Thyroid gland (tissue), 4 donors: ENCODE measurements at places on chromosomes 2 and 18. TPM values are rescaled to one million over a fixed set of nuclear protein-coding genes. Genes with fewer than 3 reads are reported as not detected.
A peak's percentile ranks its signal among the peaks of the same experiment; 100 is the strongest.

The INHA gene
- total RNA-seq, result not detected

DNA sequence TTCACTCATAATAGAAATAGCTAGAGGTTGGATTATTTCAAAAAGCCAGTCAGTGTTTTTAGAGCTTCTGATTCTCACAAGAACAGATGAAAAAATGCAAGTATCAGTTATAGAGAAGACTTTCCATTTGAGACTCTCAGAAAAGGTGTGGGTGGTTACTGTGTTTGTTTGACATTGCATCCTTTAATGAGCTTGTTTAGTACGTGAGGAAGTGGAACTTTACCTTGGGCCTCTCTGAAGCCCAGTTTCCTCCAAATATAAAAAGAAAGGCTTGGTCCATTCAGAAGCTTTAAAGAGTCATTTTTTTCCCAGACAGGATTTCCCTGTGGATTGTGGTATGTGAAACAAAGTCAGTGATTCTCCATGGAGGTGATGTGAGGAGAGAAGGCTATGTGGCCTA lies 89.9 kb upstream of the RANBP2 start:
- DNase-seq, result no peak

DNA sequence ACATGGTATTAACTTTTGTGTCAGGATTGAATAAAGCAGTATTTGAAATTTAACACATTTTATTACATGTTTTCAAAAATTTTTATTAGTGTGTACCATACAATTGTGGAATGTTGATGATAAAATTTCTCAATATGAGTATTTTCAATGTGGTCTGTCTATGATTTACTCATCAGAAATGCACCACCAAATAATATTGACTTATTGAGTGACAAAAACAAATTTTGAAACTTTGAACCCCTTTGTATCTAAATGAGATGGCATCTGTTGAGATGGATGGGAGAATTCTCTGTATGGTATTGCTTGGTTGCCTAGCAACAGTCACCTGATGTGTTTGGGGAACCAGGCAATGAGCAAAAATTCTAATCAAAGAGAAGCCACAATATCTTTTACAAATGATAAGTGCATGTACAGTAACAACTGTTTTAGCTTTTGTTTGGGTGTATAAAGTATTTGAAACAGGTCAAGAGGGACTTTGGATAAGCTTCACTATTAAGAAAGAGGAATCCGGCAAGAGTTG lies 400.1 kb downstream of the CCDC85A start:
- DNase-seq, result no peak

The TTC31 gene
- 23.9 TPM for total RNA-seq

DNA sequence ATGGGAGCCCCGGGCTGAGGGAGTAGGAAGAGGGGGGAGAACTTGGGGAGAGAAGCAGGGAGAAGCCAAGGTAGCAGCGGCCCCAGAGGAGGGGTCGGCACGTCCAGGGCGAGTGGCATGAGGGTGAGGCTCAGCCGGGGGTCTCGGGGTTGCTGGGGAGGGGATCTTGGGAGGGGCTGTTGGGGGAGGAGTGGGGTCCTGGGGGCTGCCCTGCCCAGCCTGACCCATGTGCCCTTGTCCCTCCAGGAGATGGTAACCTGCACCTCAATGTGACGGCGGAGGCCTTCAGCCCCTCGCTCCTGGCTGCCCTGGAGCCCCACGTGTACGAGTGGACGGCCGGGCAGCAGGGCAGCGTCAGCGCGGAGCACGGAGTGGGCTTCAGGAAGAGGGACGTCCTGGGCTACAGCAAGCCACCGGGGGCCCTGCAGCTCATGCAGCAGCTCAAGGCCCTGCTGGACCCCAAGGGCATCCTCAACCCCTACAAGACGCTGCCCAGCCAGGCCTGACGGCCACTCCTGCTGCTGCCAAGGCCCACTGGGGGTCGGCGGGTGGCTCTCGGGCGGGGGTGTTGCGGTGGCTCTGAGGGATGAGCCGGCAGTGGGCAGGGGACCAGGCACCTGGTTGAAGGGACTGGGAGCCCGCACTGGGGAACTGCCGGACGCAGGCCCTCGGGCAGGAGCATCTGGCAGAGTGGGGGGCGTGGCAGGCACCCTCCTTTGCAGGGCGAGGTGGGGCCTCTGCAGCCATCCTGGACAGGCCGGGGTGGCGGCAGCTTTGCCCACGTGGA lies 9.0 kb upstream of the GAL3ST2 start:
- DNase-seq, result no peak

The DNAJC5G gene
- total RNA-seq, result 2.1 TPM

DNA sequence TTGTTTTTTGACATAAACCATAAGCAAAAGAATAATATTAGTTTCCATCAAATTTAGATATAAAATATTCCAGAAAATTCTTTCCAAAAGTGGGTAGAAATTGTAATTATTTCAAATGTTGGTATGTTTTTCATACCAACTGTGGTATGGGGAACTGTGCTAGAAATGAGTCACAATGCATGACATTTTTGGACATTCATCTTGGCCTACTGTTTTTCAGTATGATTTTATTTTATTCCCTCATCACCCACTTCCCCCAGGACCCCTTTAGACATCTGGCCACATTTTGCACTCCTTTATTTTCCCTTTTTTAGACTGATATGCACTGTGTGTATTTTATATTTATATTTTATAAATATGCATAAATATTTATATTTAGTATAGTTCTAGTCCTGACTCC lies 97.1 kb downstream of the DPP4 start:
- no peak for DNase-seq

DNA sequence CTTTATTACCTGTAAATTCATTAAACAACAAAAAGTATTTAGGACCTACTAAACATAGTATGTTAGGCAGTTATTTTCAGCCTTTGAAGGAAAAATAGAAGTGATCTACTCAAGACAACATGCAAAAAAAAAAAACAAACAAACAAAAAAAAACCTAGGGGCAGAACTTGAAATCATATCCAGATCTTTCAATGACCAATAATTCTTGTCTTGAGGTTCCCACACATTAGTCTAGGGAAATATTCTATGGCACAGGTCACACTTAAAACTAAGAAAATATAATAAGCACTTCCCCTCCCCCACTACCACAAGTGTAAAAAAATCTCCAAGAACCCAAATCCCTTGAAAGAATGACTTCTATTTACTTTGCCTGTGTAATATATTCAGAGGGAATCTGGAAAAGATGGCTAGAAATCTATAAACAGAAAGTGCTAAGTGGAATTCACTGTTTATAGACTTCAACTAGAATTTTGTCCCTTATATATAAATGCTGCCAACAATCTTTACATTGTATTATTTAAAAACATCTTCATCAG lies 3.5 kb downstream of the PELI1 start:
- no peak for DNase-seq

DNA sequence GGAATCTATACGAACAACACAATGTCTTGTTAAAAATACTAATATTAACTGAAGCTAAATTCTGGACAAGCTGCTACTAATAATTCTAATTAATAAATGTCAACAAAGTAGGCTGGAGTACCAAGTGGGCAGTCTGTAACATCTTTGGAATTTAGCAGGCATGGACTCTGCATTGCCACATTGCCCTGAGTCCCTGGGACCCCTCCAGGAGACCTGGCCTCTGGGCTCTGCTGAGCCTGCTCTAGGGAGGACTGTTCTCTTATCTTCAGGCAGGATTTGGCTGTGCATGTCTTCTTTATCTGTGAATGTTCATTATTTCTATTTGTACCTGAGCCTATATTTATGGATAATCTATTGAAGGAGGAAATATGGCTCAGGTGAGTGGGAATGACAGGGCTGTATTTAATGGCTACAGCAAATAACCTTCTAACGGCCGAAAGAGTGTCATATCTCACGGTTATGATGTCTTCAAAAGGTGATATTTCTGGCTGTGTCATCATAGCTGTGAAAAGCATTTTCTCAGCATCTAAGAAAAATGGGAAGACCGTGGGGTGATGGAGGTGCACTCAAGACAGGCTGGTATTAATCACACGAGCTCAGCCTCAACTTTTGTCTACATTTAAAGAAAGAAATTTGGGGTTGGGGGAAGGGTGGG lies 28.6 kb upstream of the SETBP1 start:
- no peak for DNase-seq

The BMP10 gene
- total RNA-seq, result not detected

DNA sequence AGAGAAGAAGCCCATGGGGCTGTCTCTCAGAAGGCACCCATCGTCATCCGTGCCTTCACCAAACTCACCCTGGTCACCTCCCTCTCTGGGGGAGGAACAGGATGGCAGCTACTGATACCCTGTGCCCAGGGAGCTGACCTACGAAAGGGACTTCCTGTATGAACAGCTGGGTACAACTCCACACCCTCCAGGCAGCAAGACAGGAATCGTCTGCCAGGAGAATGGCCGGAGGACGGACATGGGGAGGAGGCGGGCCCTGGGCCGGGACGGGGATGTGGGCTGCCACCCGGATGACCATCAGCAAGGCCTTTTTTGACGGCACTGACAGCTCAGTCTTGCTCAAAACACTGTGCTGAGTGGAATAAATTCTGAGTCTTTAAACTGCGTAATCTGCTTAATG lies 243.6 kb downstream of the HDAC4 start:
- no peak for DNase-seq

DNA sequence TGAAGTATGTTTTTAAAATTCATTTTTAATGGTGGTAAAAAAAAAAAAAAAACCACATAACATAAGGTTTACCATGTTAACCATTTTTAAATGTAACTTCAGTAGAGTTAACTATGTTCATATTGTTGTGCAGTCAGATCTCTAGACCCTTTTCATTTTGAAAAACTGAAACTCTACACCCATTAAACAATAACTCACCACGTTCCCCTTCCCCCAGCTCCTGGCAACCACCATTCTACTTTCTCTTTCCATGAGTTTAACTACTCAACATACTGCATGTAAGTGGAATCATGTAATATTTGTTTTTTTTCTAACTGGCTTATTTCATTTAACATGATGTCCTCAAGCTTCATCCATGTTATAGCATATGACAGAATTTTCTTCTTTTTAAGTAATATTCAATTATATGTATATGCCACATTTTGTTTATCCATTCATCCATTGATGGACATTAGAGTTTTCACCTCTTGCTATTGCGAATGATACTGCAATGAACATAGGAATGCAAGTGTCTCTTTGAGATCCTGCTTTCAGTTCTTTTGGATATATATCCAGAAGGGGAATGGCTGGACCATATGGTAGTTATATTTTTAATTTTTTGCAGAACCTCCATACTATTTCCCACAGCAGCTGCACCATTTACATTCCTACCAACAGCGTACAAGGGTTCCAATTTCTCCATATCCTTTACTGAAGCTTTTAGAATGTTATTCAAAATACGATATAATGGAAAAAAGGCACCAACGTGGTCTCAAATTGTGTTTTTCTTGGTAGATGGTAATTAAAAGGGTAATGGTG lies 91.0 kb downstream of the SPTBN1 start:
- DNase-seq, result no peak

The DSC3 gene
- total RNA-seq, result 0.33 TPM

GRCh38 chr18:2466978-2467377 lies 104.3 kb downstream of the METTL4 start:
- no peak for DNase-seq

- no peak for DNase-seq
Measured at GRCh38 chr2:65025453-65026123, 30.6 kb upstream of the CEP68 start.

DNA sequence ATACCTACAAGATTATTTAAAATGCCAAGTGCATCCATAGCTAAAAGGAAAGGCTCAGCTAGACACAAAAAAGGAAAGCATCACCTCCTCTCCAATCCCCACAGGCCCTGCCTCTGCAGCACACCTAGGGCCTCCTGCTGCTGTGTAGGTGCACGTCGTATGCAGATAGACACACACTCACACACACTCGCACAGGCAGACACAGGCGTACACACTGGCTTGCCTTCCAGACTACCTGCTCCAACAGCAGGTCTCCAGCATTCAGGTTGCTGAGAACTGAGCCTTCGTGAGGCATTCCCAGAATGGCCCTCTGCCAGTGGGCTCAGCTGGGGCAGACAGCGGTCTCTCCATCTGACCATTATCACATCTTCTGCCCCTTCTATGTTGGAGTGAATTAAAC lies 35.3 kb upstream of the FRZB start:
- no peak for DNase-seq

The PSMA8 gene
- total RNA-seq, result not detected

DNA sequence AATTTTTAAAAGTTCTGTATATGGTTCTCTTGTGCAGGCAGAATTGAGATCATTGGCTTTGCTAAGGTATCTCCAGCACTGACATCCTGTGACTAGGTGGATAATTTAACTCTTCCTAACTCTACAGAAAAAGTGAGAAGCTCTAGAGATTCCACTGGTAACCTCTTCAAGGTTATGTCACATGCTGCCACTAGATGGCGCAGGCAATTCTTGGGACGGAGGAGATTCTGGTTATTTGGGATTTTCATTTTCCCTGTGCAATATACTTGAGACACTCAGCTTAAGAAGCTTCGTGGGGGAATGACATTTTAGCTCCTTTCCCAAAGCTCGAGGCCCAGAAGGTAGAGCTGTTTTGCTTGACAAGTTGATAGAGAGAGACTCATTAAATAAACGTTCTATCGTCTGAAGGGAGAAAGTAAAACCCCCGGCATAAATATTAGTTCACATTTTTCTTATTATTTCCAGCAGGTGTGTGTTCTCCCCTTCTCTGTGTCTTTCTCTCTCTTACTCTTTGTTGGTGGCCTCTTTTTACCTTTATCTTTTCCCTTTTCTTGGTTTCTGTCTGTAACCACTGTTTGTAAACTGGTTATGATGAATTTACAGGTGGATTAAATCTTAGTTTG lies 26.6 kb upstream of the LANCL1 start:
- peak; percentile 29 for DNase-seq

GRCh38 chr18:36382854-36383253 lies 85.3 kb downstream of the FHOD3 start:
- DNase-seq, result no peak

The RMND5A gene
- 29.0 TPM for total RNA-seq
